Globus pallidus (tissue), 1 donor: ENCODE measurements at places on chromosomes 12 and 14.

DNA sequence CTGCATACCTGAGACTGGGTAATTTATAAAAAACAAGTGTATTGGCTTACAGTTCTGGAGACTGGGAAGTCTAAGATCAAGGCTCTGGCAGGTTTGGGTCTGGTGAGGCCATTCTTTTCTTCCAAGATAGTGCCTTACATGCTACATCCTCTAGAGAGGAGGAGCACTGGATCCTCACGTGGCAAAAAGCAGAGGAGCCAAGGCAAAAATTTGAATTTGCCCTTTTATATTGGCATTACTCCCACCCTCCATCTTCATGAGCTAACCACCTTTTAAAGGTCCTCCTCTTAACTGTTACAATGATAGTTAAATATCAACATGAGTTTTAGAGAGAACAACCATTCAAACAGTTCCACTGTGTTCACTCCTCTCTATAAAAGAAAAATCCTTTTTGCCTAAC lies 286.3 kb upstream of the SEL1L start:
- no peak for DNase-seq

GRCh38 chr12:49920241-49920914 lies 16.7 kb upstream of the FAIM2 start:
- DNase-seq, result no peak

- no peak for DNase-seq
These were observed 2.9 kb downstream of the CDKN1B start for GRCh38 chr12:12720052-12720451.

DNA sequence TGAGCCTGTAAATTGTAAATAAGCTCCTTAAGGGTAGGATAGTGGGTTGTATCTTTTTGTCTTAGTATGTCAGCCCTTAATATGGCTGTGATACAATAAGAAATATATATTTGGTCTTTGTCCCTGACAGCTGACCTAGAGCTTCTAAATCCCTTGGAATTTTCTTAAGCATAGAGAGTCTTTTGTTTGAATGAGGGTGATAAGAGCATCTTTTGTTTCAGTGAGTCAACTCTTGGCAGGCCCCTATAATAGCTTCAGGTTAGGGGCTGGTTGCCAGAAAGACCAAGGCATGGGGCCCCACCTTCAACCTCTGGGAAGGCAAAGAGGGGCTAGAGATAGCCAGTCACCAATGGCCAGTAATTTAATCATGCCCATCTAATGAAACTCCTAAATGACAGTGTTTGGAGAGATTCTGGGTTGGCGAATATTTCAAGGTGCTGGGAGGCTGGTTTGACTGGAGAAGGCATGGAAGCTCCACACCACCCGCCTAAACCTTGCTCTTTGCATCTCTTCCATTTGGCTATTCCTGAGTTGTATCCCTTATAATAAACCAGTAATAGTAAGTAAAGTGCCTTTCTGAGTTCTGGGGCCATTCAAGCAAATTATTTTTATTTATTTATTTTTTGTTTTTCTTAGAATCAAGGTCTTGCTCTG lies 10.5 kb downstream of the PALS1 start:
- no peak for DNase-seq

GRCh38 chr12:96033549-96034389 lies 1.6 kb downstream of the LTA4H start:
- no peak for DNase-seq

DNA sequence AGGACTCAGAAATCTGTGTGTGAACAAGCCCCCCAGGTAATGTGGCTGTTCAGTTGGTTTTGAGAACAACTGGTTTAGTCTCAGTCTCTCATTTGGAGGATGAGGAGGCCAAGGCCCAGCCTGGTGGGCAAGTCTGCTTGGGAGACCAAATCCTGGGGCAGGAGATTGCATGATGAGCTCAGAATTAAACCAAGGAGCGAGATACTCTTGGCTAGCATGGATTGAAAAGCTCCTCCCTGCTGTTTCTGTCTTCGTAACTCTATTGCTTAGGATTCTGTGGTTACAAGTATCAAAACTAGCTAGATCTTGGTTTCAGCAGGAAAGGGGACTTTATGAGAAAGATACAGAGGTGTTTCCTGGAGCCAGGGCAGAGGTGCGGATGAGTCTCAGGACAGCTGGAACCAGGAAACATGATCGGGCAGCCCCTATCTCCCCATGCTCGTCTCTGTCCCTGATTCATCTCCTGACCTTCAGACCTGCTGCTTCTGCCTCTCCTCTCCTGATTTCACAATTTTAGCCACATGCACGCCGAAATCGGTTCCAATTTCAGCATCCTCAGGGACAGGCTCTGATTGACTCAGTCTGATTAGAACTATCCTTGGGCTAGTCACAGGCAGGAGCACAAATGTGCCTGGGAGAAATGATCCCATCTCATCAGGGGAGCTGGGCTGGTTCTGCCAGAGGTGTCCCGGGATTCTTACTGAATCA lies 40.2 kb upstream of the RIN3 start:
- DNase-seq, result no peak

- DNase-seq, result no peak
These were observed 279.3 kb downstream of the NPAS3 start for GRCh38 chr14:33218026-33218425.

- no peak for DNase-seq
These were observed 9.1 kb downstream of the CEP170B start for GRCh38 chr14:104874110-104874531.

GRCh38 chr12:117367006-117367638 lies 5.7 kb upstream of the NOS1 start:
- DNase-seq, result peak; percentile 70

DNA sequence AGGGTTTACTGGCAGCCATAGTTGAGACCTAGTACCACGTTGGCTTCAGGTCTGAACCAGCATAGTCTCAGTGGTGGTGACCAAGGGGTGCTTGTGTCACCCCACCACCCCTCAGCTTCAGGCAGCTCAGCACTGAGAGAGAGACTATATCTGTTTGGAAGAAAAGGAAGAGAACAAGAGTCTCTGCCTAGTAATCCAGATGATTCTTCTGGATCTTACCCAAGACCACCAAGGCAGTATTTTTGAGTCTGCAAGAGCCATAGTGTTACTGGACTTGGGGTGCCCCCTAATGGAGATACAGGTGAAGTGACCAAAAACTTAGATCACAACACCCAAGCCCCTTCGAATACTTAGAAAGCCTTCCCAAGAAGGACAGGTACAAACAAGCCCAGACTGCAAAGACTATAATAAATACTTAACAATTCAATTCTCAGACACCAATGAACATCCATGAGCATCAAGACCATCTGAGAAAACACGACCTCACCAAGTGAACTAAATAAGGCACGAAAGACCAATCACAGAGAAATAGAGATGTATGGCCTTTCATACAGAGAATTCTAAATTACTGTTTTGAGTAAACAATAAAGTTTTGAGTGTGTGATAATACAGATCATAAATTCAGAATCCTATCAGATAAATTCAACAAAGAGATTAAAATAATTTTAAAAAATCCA lies 107.0 kb downstream of the HELB start:
- DNase-seq, result peak; percentile 38

DNA sequence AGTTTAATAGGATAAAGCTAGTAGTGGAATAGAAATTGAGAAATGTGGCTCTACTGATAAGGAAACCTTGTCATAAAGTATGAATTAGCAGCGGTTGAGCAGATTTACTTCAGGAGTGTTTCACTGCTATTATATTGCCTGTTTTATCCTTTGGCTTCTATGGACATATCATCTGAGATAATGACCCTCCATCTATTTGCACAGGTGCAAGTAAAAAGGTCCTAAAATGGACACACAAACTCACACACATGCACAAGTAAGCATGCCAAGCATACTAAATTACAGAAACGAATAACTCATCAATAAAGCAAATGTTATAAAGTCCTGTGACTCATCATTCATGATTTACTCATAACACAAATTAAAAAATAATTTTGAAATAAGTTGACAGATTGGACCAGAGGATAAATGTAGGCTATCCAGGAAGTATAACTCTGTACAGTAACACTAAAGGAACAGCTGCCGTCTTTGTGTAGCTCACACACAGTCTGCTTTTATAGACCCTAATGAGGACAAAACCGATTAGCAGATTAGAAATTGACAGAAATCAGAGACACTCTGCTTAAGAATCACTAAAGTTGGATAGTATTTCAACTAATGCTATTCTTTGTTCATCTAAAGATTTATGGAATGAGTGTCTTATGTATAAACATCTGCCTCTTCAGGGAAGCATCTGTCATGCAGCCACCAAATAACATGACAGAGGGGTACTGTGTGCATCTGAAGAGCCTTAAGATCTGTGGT lies 73.9 kb downstream of the SYT1 start:
- DNase-seq, result no peak

- no peak for DNase-seq
These were observed 81.4 kb downstream of the CRACR2A start for GRCh38 chr12:3671330-3672112.

- no peak for DNase-seq
These were observed 430.0 kb downstream of the ETNK1 start for GRCh38 chr12:23055004-23055403.

- no peak for DNase-seq
These were observed 95.5 kb upstream of the TMPO start for GRCh38 chr12:98419795-98420404.

DNA sequence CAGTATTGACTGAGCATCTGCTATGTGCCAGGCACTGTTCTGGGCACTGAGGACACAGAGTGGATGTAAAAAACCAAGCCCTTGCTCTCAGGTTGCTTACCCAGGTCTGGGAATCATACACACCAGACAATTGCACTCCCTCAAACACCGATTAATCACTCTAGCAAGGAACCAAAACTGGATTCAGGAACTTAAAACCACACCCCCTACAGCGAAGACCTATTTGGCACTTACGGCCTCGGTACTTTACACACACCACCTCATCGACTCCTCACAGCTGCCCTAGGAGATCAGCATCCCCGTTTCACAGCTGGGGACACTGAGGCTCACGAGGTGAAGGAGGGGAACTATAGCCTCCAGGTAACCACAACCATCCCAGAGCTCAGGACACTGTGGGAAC lies 1.6 kb downstream of the GLTP start:
- DNase-seq, result no peak

DNA sequence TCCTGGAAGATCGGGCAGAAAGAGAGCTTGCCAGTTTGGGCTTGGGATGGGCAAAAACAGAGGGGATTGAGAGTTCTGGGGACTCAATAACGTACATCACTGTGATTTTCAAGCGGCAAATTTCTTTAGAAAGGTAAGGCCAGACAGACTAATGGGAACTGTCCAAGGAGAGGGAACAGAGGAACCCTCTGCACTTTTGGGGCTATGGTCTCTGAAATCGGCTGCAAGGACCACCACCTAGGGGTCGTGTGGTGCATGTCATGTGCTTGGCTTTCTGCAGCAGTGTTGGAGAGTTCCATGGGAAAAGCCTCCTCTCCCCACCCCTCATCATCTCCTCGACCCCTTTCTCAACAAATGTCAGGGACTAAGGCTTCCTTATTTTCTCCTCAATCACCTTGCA lies 79.6 kb downstream of the PPM1A start:
- no peak for DNase-seq

- no peak for DNase-seq
These were observed 33.6 kb downstream of the PRORP start for GRCh38 chr14:35155962-35156361.

- peak; percentile 47 for DNase-seq
These were observed 76.9 kb downstream of the SMOC1 start for GRCh38 chr14:69955855-69956845.

- DNase-seq, result no peak
These were observed 4.8 kb downstream of the ELK3 start for GRCh38 chr12:96198965-96199364.

DNA sequence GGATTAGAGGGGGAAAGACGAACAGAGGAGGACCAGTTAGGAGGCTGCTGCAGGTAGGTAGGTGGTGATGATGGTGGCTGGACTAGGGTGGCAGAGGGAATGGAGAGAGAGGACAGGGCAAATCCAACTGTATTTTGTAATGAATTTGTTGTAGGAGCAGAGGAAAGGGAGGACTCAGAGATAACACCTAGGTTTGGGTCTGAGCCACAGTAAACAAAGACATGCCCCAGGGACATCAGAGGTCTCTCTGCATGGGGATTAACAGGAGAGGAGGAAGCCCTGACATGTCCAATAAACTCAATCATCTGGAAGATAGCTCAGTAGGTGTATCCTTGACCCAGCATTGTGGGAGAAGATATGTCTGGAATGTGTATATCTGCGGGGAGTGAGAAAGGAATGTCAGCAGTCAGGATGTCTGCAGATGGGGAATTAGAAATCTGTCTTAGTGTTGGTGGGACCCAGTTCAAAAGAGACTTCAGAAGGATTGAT lies 4.7 kb upstream of the SLC48A1 start:
- DNase-seq, result no peak

DNA sequence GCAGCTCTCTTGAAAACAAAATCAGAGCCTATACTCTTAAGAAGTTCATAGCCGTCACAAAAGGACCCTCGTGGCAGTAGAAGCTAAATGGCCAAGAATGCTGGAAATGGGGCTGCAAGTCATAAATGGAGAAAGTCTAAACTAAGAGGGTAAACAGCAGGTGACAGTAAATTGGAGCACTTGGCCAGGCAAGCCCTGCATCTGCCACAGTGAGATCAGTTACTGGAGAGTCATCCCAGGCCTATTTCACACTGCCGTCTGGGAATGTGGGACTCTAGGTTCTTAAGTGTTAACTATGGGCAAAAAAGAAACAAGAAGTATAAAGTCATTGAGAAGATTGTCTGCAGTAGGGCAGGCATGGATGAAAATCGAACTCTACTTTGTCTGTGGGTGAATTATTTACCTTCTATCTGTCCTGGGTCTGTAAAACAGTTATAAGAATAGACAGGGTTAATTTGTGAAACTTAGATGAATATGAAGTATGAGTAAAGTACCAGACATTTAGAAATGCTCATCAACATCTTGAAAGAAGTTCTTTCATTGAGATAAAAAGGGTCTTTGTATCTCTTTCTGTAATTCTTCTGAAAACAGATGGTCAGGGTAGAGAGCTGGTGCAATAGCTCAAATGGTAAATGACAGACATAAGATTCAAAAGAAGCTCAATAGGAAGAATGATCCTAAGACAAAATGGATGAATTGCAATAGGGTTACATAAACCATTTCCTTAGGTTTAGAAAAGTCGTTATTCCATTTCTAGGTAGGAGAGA lies 792.5 kb downstream of the DIO2 start:
- no peak for DNase-seq

- no peak for DNase-seq
These were observed 7.6 kb downstream of the ARHGEF40 start for GRCh38 chr14:21077672-21078071.

DNA sequence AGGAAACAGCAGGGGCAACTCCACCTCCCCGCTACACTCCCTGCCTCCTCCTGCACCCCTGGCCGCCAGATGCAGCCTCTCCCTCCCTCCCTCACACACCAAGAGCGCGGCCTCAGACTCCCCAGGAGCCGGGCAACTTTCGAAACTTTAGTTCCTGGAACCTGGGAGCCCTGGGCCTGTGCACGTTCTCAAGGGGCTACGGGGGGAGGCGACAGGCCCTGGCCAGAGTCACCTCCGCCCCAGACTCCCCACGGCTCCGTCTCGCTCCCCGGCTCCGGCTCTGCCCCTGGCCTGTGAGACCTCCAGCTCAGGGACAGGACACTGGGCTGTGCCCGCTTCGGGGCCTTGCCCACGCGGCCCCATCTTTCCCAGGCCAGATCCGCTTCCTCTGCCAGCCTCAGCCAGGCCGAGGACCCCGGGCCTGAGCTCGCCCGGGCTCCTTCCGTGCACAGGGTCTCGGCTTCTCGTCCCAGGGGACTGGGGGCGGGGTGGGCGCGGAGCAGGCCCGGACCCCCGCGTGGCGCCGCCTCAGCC lies 5.5 kb downstream of the AMN start:
- DNase-seq, result no peak

GRCh38 chr12:125794401-125794800 lies 729.2 kb downstream of the AACS start:
- DNase-seq, result no peak

GRCh38 chr12:115437061-115437567 lies 753.1 kb upstream of the TBX3 start:
- no peak for DNase-seq
